ENCODE measurements at places on chromosomes 12 and 14. TPM values are rescaled to one million over a fixed set of nuclear protein-coding genes. Genes with fewer than 3 reads are reported as not detected.
A peak's percentile ranks its signal among the peaks of the same experiment; 100 is the strongest.

- no peak for DNase-seq
Observed at GRCh38 chr12:71725011-71725410, 29.7 kb upstream of the RAB21 start.

RAP1B gene
- polyA plus RNA-seq, result 129 TPM

DNA sequence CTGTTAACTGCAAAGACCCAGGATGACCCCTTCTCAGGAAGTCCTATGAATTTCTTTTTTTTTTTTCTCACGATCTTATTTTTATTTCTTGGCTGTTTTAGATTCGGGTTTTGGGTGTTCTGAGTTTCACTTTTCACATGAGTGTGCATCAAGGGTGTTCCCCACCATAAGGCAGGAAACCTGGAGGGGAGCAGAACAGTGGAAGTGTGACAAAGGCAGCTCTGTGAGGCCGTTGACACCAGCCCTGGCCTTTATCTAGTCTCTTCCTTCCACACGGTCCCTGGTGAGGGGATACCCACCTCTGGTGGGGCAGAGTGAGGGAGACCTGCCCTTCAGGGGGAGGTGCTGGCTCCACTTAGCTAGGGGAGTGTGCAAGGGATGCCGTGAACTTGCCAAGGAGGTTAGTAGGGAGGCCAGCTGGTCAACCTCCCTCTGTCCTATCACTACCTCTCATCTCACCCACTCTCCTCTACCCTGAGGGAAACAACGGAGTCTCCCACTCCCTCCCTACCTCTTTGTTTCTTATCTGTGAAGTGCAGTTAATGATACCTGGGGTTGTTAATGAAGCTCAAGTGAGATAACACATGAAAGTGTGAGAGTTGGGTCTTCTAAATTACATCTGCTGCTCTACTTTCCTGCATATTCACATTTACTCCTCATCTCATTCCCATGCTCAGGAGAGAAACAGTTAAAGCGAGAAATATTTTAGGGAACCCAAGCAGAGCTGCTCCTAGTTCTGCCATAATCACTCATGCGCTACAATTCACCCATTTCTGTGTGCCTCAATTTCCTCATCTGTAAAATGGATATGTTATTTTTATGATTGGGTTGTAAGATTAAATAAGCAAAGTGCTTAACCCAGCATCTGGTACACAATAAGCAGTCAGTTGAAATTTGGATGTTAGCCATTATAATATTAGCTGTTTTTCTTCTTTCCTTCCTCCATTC is 4.4 kb upstream of the GALNT6 start:
- no peak for DNase-seq

DNA sequence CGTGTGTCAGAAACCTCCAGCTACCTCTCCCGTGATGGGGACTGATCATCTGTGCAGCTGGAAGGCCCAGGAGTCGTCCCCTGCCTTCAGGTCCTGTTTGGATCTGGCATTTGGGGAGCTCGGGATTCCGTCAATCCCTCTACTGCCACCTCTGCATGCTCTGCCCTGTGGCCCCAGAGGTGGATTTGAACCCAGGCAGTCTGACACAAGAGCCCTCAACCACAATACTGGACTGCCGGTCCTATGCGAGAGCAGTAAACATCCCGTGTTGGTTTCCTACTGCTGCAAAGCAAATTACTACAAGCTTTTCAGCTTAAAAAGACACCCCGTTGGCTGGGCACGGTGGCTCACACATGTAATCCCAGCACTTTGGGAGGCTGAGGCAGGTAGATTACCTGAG is 121.9 kb upstream of the FKBP4 start:
- DNase-seq, result no peak

- no peak for DNase-seq
Observed at GRCh38 chr14:60222820-60223219, 26.2 kb upstream of the PPM1A start.

DNA sequence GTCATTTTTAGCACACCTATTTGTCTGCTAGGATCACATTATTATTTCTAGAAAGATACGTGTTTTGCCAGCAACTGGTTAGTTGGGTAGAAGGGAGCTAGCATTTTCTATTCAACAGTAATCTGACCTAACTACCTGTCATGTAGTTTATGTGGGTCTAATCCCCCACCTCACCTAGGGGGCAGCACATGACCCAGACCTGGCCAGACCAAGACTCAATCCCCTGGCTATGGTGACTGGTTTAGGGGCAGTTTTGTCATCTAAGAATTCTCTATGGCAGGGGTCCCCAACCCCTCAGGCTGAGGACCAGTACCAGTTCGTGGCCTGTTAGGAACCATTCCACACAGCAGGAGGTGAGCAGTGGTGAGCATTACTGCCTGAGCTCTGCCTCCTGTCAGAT is 29.5 kb upstream of the EVL start:
- no peak for DNase-seq

DNA sequence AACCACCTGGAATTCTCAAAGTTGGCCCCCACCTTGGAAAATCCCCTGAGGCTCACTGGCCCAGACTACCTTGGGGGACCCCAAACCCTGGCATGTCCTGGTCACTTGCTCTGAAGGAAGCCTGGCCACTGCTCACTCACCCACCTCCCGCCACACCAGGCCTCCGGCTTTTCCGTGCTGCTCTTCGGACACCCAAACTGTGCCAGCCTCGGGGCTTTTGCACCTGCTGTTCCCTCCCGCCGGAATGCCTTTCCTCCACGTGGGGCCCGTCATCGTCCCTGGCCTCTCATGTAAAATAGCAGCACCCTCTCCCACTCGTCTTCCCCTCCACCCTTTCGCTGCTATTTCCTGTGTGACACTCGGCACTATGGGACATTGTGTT is 87.2 kb upstream of the NCOR2 start:
- no peak for DNase-seq

DNA sequence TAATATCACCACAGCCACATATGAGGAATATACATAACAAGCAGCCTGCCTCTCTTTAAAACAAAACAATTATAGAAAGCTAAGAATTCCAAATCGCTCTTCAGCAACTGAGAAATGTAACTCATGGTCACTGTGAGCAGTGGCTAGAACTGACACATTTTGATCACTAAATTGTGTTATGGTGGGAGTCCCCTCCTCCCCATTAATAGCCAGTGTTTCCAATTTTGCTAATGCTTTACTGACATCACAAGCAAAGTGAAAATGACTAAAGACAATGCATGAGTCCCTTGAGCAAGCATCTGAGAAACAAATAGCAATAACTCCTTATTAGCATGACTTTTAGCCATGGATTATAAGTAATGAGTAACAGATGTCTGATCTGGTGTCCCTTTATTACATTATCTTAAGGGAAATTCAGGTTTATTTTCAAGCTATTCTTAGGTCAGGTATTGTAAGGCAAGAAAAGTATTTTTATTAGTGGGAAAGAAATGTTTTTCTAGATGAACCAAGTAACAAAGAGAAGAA is 148.3 kb downstream of the KCNH5 start:
- DNase-seq, result no peak

DNA sequence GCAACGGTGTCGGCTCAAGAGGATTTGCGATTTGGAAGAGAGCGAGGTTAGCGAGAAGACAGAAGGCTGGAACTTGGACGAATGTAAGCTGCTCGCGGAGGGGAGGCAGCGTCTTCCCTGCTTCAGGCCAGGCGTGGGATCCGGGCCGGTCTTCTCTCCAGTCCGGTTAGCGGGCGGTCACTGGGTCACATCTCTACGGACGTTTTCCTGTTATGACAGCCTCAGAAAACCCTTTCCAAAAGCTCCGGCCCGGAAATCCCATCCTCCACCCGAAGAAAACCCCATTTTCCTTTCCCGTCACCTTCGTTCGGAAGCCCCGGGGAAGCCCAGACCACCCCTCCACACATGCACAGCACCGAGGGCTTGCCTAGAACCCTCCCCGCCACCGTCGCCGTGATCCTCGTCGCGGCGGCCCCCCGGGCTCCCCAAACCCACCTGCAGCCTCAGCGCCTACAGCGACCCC is 268 bp downstream of the NDUFB1 start:
- peak; percentile 18 for DNase-seq

PPFIA2 gene
- polyA plus RNA-seq, result not detected

MAGOHB gene
- polyA plus RNA-seq, result 60.4 TPM

DNA sequence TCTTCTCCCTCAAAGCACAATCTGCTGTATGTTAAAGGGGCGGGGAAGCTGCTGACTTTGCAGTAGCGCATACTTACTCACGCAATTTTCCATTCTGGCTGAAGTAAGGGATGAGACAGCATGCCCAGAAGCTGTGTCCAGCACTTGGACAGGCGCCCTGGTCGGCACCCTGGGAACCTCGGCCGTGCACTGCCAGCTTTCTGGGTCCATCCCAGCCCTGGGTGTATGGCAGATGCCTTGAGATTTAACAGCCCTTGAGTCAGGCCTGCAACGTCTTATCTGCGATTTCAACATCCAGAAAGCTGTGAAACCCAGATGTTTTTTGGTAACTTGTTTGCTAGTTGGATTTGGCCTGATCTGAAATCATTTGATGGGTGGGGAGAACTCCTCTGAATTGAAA is 16.1 kb downstream of the EML1 start:
- DNase-seq, result no peak

DNA sequence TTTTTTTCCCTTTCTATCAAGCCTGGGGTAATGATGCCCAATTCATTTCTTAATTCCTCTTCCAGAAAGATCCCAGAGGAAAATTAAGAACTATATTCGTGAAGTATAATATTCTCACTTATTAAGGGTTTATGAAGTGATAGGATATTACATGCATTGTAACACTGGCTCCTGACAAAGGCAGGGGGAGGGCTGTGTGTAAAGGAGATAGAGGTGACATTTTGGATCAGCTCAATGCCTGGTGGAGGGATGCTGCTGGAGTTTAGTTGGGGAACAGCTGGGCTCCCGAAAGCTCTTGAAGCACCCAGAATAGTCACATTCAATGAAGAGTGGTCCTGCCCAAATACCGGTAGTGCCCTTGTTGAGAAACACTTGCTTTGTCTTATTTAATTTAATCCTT is 774 bp downstream of the SERPINA11 start:
- no peak for DNase-seq

KCNC2 gene
- not detected for polyA plus RNA-seq

DNA sequence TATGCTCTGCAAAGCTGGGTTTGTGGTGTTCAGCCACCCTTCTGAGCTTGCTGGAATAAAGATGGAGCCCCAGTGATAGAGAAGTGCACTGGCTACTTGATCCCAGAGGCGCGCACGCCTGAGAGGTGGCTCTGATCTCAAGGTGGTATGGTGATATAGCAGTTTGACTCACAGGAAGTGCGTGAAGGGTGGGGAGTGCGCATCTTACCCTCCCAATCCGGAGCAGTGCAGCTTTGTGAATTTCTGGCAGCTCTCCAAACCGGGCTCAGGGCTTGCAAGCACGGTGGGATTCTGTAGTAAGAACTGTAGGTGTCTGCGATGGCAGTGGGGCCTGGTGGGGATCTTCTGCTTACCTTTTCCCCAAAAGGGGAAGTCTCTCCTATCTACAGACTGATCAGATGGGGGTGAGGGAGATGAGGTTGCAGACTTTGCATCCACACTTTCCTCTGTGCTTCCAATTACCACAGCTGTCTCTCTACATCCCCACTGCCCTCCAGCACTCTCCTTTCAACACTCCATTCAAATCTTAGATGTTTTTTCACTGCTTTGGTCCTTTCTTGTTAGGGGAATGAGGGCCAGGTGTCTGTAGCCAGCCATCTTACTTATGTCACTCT is 197.4 kb upstream of the SLC38A2 start:
- DNase-seq, result no peak

GRCh38 chr14:24139272-24139934 is 2.0 kb downstream of the EMC9 start:
- no peak for DNase-seq

DAO gene
- polyA plus RNA-seq, result not detected

- no peak for DNase-seq
Observed at GRCh38 chr14:32298346-32298745, 30.8 kb upstream of the AKAP6 start.

DNA sequence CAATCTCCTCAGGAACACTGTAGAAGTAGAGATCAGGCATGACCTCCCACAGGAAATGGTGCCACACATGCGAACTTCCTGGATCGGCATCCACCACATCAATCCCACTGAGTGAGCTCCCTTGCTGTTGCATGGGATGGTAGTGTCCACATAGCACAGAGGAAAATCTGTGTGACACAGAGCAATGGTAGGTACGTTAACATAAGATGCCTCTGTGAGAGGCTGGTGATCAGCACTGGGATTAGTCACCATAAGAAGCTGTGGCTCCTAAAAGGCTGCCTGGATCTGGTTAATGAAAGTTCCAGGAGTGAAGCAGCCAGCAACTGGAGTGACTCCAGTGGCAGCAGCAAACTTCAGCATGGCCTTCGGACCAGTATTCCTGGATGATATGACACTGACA is 21.8 kb downstream of the WDHD1 start:
- DNase-seq, result no peak

- no peak for DNase-seq
Observed at GRCh38 chr14:73811164-73811503, 40.5 kb upstream of the PTGR2 start.

AICDA gene
- polyA plus RNA-seq, result not detected
